ENCODE measurements at places on chromosomes 1 and 21. TPM values are rescaled to one million over a fixed set of nuclear protein-coding genes. Genes with fewer than 3 reads are reported as not detected.

Gene ZNF695
- total RNA-seq: not detected

Gene LCK
- 4.0 TPM for total RNA-seq

Gene DCST2
- total RNA-seq: 0.50 TPM

Gene BPNT1
- 24.8 TPM for total RNA-seq

Gene CYB5RL
- total RNA-seq: 5.6 TPM

Gene DEPDC1
- total RNA-seq: 0.27 TPM

Gene TNFRSF8
- total RNA-seq: not detected

Gene KIF14
- 0.05 TPM for total RNA-seq

Gene LIN9
- total RNA-seq: 3.3 TPM

- no peaks in the 10 kb centered on the region for H3K27me3 ChIP-seq
- H3K36me3 ChIP-seq: no peaks in the 10 kb centered on the region
- H3K4me1 ChIP-seq: no peaks in the 10 kb centered on the region
- H3K27ac ChIP-seq: no peak overlapping the region
- DNase-seq: no peak
- H3K4me3 ChIP-seq: no peak overlapping the region
These were observed 9.3 kb downstream of the SPATA45 start for GRCh38 chr1:212838145-212838544.

DNA sequence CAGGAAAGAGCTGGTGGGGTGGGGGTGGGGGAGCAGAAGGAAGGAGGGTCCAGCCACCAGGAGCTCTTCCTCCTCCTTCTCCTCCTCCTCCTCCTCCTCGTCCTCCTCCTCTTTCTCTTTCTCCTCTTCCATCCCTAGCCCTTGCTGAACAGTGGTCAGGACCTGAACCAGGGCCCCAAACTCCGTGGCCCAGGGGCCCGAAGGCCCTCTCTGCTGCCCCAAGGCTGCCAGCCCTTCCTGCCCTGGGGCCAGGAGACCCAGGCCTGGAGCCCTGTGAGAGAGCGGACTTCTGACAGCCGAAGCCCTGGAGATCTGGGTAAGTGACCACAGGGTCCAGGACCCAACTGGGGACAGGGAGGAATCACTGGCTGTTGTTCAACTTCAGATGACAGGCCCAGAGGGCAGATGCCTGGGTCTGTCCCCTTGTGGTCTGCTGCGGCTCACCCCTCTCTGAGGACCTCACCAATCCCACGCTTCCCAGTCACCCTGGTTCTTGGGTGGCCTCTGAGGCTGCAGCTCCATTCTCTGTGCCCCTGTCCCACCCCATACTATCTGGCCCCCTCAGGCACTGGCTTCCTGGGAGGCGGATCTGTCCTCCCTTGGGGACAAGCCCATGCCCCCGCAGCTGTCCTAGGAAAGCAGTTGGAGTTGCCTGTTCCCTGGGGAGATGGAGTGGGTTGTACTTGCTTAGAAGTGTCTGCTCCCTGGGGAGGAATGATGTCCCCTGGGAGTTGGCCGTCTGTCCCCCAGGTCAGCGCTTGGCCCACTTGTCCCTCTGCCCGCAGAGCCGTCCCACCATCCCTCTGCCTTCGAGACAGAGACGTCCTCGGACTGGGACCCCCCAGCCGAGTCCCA lies 51.8 kb downstream of the VWA5B1 start:
- no peaks in the 10 kb centered on the region for H3K36me3 ChIP-seq
- H3K27ac ChIP-seq: no peak overlapping the region
- no peak for DNase-seq
- no peaks in the 10 kb centered on the region for H3K4me1 ChIP-seq
- H3K27me3 ChIP-seq: no peaks in the 10 kb centered on the region

GRCh38 chr1:29684141-29684540 lies 447.8 kb downstream of the PTPRU start:
- no peak overlapping the region for H3K4me3 ChIP-seq
- no peak for DNase-seq
- no peaks in the 10 kb centered on the region for H3K36me3 ChIP-seq
- no peaks in the 10 kb centered on the region for H3K27me3 ChIP-seq
- H3K4me1 ChIP-seq: no peaks in the 10 kb centered on the region

- no peak overlapping the region for H3K4me3 ChIP-seq
- no peaks in the 10 kb centered on the region for H3K36me3 ChIP-seq
- no peak overlapping the region for H3K27ac ChIP-seq
- DNase-seq: no peak
- H3K27me3 ChIP-seq: no peaks in the 10 kb centered on the region
These were observed 292.0 kb upstream of the PLXNA2 start for GRCh38 chr1:208536212-208536611.

- no peak overlapping the region for H3K4me3 ChIP-seq
- peak overlapping the region; percentile 88 for H3K27ac ChIP-seq
- peaks cover 21% of the 10 kb centered on the region for H3K36me3 ChIP-seq
- no peaks in the 10 kb centered on the region for H3K27me3 ChIP-seq
These were observed 27.8 kb downstream of the ZBTB17 start for GRCh38 chr1:15948091-15948591.

GRCh38 chr1:150410582-150411101 lies 46.7 kb downstream of the RPRD2 start:
- no peak for DNase-seq
- no peaks in the 10 kb centered on the region for H3K27me3 ChIP-seq
- H3K27ac ChIP-seq: no peak overlapping the region
- H3K36me3 ChIP-seq: no peaks in the 10 kb centered on the region

GRCh38 chr1:82091729-82092128 lies 291.0 kb downstream of the ADGRL2 start:
- H3K36me3 ChIP-seq: no peaks in the 10 kb centered on the region
- no peak overlapping the region for H3K4me3 ChIP-seq
- DNase-seq: no peak
- H3K4me1 ChIP-seq: no peaks in the 10 kb centered on the region
- no peak overlapping the region for H3K27ac ChIP-seq

GRCh38 chr1:180555411-180555810 lies 3.4 kb upstream of the OVAAL start:
- H3K4me3 ChIP-seq: no peak overlapping the region
- no peak for DNase-seq
- H3K27me3 ChIP-seq: no peaks in the 10 kb centered on the region
- H3K27ac ChIP-seq: no peak overlapping the region
- H3K36me3 ChIP-seq: no peaks in the 10 kb centered on the region

- H3K27ac ChIP-seq: no peak overlapping the region
- no peak overlapping the region for H3K4me3 ChIP-seq
- H3K4me1 ChIP-seq: peaks cover 11% of the 10 kb centered on the region
- H3K27me3 ChIP-seq: no peaks in the 10 kb centered on the region
These were observed 157.3 kb upstream of the PTGFR start for GRCh38 chr1:78333502-78333901.

DNA sequence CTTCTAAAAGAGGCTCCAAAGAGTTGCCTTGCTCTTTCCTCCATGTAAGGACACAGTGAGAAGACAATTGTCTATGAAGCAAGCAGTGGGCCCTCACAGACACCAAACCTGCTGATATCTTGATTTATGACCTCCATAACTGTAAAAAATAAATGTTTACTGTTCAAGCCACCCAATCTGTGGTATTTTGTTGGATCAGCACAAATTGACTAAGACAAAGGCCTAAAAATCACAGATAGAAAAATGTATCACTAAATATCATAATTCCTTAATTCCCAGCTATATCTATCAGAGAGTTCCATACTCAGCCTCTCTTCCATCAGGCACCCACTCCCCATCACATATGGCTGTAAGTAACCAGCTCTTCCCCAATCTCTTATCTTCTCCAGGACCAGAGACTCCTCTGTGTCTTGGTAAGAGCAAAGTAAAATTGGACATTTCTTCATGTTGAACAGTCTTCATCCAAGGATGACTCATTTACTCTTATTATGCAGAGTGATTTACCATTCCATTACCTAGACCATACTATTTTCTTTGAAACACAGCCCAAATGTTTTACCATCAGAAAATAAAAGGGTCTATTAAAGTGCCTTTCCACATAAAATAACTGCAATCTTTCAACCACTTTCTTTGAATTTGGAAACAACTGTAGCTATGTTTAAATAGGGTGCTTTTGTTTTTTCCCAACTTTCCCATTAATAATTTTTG lies 503.6 kb downstream of the MRPL39 start:
- H3K27me3 ChIP-seq: no peaks in the 10 kb centered on the region
- H3K4me3 ChIP-seq: no peak overlapping the region
- DNase-seq: no peak
- H3K4me1 ChIP-seq: no peaks in the 10 kb centered on the region
- no peak overlapping the region for H3K27ac ChIP-seq

- H3K27ac ChIP-seq: no peak overlapping the region
- DNase-seq: no peak
- no peak overlapping the region for H3K4me3 ChIP-seq
These were observed 21.0 kb downstream of the EPHA2 start for GRCh38 chr1:16134906-16135305.

GRCh38 chr1:154784924-154785531 lies 85.1 kb downstream of the KCNN3 start:
- peaks cover 10% of the 10 kb centered on the region for H3K4me1 ChIP-seq
- H3K36me3 ChIP-seq: no peaks in the 10 kb centered on the region
- H3K27ac ChIP-seq: no peak overlapping the region
- no peaks in the 10 kb centered on the region for H3K27me3 ChIP-seq
- no peak overlapping the region for H3K4me3 ChIP-seq
- no peak for DNase-seq

GRCh38 chr1:59487335-59488031 lies 190.6 kb downstream of the FGGY start:
- peaks cover 3% of the 10 kb centered on the region for H3K4me1 ChIP-seq
- H3K27ac ChIP-seq: no peak overlapping the region
- no peaks in the 10 kb centered on the region for H3K27me3 ChIP-seq
- H3K36me3 ChIP-seq: no peaks in the 10 kb centered on the region

DNA sequence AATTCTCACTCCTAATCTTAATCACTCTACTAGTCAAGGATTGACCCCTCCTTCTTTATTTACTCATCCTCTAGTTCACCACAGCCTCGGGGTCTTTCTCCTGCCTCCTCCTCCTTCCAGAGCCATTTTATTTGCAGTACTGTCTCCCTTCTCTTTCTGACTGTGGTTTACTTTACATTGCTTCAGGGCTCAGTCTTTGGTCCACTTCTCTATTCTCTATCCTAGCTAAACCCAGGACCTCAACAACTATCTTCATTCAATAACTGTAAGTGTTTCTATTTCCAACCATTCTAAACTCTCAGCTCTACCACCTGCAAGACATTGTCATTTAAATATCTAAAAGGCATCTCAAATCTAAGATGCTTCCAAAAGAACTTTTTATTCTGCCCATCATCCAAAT lies 493.8 kb downstream of the TTLL7 start:
- no peak overlapping the region for H3K27ac ChIP-seq
- no peak overlapping the region for H3K4me3 ChIP-seq
- H3K36me3 ChIP-seq: no peaks in the 10 kb centered on the region
- DNase-seq: no peak

DNA sequence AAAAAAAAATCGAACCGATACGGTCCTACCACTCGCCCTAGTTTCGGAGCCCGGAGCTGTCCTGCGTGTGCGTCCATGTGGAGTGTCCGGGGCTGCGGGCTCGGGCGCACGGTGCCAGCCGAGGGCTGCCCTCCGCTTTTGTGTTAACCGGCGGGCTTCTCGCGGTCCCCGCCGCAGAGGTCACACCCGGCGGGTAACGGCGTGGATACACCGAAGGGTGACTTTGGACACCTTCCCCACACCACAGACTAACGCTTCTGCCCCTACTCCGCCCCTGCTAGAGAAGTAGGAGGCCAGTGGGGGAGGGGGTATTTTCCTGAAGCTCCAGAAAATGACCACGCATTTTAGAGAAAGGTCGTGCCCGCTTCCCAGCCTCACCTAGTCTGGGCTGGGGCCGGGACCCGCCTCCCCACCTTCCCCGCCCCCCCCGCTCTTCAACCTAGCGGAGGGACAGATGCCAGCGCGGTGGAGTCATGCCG lies 609 bp upstream of the ATF3 start:
- H3K4me3 ChIP-seq: peak overlapping the region; percentile 73
- peaks cover 37% of the 10 kb centered on the region for H3K4me1 ChIP-seq
- DNase-seq: no peak

- peak; percentile 50 for DNase-seq
- no peak overlapping the region for H3K4me3 ChIP-seq
- H3K36me3 ChIP-seq: no peaks in the 10 kb centered on the region
These were observed 34.8 kb downstream of the ZMYND12 start for GRCh38 chr1:42420911-42421585.

DNA sequence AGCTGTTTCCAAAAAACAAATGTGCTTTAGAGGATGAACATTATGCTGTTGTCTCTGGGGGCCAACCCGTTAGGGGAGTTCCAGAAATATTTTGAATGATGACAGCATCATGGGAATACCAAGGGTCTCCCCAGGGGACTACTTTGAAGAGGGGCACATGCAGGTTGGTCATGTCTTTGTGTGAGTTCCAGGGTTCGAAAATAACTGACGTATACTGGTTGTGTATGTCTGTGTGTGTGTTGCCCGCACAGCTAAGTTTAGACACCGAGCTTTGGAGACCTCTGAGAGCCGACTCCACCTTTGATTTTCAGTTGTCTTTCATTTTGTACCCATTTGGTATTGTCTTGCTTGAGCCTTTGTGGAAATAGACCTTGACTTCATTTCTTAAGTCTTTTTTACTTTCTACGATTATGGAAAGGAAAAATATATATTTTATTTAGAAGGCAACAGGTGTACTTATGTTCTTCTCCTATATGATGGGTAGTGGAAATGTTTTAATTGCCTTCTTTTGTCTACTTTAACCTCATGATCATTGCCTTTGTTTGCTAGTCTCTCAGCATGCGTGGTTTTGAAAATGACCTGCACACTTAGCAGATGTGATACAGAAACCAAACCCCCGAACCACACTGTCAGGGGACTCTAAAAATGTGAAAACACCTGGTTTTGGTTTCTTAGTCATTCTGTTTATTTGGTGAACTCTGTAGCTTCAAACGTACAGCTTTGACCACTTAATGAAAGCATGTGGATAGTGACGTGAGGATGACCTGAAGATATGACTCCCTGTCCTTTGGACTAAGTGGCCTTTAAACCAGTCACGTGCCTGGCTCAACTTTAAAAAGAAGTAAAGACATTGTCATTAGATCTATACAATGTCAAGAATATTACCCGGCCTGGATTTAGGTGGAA lies 56.5 kb downstream of the GALNT2 start:
- no peaks in the 10 kb centered on the region for H3K27me3 ChIP-seq
- no peak overlapping the region for H3K4me3 ChIP-seq
- H3K27ac ChIP-seq: no peak overlapping the region
- DNase-seq: no peak
- no peaks in the 10 kb centered on the region for H3K36me3 ChIP-seq
- H3K4me1 ChIP-seq: peaks cover 23% of the 10 kb centered on the region

DNA sequence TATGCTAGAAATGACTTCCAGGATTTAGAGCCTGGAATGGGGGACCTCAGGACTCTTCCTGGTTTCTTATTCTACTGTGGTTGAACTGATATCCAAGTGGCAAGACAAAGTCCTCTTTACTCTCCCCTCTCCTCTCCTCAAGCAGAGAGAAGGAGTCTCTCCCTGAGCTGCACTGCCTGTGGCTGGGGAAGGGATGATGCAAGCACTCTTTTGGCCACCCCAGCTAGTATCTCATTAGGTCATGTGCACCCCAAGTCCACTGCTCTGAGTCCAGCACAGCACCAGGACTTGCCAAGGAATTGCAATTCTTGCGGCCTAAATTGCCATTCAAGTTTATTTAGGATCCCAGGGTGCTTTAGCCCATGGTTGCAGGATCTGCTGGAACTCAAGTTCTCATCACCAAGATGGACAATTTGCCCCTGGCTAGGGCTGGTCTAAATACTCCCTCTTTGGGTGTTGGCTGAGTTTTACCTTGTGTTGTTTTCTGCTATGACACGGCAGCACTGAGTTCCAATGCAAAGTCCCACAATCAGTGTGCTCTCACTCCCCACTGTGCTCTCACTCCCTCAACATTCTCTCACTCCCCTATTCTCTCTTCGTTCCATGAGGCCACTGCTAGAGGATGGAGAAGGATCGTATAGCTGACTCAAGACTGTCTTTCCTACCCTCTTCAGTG lies 172.2 kb downstream of the TM2D1 start:
- no peaks in the 10 kb centered on the region for H3K36me3 ChIP-seq
- no peaks in the 10 kb centered on the region for H3K27me3 ChIP-seq
- no peak for DNase-seq
- no peaks in the 10 kb centered on the region for H3K4me1 ChIP-seq

Data from thyroid gland (tissue), 4 donors.